ENCODE measurements at places on chromosomes 3 and 15.

- DNase-seq, result no peak
These were observed 68.0 kb upstream of the MNS1 start for GRCh38 chr15:56532721-56533460.

DNA sequence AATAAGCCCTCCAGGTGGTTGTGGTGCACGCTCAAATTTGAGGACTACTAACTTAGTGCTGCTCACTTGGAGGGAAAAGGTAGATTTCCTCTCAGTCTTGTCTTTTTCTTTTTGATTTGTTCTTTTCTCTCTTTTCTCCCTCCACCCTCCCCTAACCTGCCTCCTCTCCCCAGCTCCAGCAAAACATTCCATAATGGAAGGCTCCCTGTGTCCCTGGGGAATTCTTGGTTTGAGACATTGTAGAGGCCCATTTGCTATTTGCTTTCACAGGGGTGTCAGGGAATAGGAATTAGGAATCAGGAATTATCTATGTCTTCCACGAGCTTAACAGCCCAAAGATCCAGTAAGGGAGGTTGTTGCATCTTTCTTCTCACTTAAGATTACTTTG is 136.8 kb upstream of the UMPS start:
- DNase-seq, result no peak

DNA sequence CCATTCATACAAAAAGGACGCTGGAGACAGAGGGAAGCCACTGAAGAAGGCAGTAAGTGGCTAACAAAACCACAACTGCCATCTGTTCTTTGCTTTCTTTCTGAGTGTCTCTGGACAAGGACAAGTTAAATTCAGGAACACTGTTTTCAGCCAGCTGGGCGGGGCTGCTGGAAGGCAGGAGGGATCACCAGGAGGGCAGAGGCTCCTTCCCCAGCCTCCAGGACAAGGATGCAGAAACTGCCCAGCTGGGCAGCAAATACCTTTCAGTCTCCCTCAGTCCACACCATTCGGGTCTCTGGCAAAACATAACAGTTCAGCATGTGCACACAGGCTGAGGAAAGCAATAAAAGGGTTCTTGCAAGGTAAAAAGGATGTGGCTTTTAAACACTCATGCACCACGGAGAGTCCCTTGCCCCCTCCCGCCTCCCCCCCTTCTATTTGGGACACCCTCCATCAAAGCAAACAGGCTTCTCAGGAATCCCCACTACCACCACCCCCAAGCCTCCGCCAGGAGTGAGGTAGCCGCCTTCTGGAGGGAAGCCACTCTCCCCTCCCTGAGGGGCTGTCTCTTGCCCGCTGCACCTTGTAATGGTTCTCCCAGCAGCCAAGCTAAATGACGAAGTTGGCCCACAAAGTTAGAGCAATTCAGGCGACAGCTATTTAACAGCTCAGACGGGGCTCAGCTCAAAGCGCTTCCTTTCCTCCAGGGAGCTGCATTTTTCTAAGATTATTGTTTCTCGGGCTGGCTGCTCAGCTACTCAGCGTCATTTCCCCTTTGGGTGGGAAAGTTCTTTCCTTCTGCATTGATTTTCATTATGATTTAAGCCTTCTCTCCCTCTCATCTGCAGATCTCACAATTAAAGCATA is 3.8 kb downstream of the HEG1 start:
- DNase-seq, result peak; percentile 6

DNA sequence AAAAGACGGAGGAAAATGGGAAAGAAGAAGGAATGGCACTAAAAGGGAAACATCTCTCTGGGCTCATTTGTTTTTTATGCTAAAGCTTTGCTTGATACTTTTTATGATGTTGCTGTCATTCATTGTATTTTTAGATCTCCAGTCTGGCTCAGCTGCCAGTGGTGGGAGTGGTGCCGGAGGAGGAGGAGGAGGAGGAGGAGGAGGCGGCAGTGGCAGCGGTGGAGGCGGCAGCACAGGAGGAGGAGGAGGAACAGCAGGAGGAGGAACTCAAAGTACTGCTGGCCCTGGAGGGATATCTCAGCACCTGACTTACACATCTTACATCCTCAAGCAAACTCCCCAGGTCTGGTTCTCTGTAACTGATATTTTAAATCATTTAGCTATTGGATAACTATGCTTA is 49.6 kb downstream of the MAP6D1 start:
- DNase-seq, result peak; percentile 79

GRCh38 chr3:156554515-156554841 is 439 bp downstream of the SSR3 start:
- DNase-seq, result no peak

DNA sequence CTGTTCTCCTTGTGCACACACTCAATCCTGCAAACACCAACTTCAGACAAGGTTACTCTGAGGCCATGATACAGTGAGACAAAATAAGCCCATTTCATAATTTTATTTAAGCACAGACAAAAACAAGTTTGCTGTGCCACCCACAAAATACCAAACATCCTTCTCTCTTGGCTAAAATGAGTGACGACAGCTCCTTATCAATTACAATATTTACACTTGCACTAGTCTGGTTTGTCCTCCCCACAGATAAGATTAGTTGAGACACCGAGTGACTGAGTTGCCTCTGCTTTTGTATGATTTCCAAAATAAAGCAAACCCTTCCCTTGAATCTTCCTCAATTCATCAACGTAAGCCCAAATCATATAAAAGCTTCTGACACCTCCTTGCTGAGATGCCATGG is 233.5 kb upstream of the ATP10A start:
- no peak for DNase-seq

DNA sequence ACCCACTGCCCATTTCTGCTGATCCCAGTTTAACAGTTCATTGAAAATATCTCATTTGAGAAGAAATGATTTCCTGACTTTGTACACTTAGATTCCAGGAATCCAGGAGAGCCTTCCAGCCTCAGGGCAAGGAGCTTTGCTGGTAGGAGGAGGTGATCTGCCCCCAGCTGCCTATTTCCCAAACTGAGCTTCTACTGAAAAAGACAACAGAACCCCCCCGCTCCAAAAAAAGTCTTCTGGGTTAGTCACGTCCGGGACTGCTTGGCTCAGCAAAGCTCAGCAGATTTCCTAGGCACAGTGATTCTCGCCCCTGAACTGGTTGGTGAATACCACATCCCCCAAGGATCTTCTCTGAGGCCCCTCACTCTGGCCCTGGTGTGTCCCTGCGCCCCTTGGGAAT is 13.1 kb downstream of the SLC6A6 start:
- DNase-seq, result no peak

DNA sequence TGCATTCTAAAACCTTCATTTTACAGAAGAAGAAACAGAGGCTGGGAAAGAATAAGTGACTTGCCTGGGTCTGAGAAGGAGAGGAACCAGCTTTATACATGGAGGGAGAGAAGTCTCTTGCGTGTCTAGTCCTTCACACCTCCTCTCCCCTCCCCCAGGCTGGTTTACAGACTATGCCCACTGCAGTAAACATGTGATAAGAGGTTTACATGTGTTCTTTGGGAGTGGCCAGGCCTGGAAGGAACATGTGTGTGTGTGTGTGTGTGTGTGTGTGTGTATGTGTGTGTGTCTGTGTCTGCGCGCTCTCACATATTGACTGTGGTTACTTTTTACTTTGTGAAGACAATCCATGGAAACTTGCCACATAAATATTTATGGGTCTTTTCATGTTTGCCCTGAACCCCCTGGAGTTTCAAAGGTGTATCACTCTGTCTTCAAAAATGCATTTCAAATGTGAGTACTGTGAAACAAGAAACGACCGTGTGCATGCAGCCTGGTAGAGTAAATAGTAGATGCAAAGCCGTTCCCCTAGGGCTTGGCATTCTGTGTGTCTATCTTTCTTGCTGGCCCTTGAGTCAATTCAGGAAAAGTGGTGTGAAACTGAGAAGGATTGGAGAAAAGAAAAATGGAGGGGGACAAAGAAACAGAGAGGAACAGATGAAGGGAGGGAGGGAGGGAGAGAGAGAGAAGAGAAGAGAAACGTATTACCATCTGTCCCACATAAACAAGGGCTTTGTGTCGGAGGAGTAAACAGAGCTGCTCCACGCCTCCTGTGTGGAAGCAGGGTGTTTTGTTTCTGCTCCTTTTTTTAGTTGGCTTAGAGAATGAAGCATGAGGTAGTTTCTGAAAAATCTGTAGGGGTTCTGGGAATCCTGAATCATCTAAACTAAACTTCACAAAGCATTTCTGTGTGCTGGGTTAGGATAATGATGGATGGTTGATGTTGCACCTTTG is 51.7 kb downstream of the CLDN11 start:
- no peak for DNase-seq

DNA sequence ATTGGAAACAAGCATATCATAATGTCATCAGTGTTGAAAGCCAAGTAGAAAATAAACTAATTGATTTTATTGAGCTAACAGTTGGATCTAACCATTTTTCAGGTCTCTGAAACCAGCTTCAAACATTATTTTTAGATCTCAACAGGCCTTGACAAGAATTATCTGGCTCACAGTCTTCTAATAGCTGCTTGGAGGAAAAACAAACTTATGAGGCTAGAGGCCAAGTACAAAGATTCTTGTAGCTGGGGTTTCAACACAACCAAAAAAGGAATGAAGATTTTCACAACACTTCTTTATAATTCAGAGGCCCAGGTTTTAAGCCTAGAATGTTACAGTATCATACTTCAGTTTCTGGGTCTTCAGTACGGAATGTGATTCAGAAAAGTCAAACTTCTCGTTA is 3.7 kb downstream of the SETMAR start:
- no peak for DNase-seq

- DNase-seq, result no peak
These were observed 806.3 kb upstream of the NECTIN3 start for GRCh38 chr3:110265302-110265701.

DNA sequence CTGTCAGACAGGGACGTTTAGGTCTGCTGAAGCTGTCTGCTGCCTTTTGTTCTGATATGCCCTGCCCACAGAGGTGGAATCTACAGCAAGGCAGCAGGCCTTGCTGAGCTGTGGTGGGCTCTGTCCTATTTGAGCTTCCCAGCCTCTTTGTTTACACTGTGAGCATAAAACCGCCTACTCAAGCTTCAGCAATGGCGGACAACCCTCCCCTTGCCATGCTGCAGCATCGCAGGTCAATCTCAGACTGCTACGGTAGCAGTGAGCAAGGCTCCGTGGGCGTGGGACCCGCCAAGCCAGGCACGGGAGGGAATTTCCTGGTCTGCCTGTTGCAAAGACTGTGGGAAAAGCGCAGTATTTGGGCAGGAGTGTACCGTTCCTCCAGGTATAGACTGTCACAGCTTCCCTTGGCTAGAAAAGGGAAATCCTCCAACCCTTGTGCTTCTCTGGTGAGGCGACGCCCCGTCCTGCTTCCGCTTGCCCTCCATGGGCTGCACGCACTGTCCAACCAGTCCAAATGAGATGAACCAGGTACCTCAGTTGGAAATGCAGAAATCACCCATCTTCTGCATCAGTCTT is 71.4 kb downstream of the SPSB4 start:
- no peak for DNase-seq

DNA sequence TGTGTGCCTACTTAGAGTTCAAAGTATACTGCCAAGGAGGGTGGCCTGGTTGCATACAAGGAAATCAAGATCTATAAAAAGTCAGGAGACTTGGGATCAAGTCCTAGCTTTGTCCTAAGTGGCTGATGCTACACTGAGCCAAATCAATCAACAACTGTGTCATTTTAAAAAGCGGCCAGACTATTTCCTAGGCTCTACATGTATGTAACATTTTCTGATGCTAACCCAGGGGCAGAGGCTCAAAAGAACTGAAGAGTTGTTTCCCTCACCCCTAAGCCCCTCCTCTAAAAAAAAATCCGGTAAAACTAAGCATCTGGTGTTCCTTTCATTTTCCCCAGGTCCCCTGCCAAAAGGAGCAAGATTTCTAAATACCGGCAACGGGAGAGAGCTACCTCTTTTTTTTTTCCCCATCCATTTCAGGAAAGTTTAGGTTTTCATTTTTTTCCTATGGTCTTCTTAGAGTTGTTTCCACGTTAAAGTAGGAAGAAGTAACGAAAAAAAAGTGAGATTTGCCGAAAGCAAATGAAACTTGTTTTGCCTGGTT is 18.8 kb upstream of the CHD2 start:
- no peak for DNase-seq

GRCh38 chr3:61936344-61936937 is 375.1 kb downstream of the PTPRG start:
- no peak for DNase-seq

- DNase-seq, result peak; percentile 44
These were observed 9.1 kb downstream of the MRPS11 start for GRCh38 chr15:88476635-88477060.

DNA sequence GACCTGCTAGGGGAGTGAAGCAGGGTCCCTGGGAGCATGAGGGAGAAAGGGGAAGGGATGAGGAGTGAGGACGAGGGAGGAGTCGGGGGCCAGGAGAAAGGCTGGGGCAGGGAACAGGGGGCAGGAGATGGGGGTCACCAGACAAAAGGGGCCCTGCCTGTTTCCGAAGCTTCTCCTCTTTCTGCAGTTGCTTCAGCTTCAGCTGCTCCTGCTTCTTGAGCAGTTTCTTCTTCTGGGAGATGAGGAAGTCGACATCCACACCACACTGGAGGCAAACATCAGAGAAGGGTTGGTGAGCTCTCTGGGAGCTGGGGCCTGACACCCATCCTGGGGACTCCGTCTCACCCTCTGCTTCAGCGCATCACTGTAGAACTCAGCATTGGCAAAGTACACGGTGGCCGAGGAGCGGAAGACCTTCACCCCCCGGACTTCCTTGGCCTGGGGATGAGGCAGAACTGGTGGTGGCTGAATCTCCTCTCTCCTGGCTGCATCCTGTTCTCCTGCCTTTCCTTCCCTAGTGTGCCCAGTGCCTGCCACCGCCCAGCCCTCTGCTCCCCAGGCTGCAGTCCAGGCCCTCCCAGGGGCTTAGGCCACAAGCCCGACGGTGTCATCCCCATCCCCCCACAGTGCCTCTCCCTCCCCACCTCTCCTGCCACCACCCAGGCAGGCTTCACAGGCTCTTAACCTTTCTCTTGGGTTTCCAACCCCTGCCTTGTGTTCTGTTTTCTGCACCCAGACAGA is 6.8 kb downstream of the SLC26A6 start:
- DNase-seq, result no peak

- DNase-seq, result no peak
These were observed 43.8 kb downstream of the HRH1 start for GRCh38 chr3:11198070-11198469.

DNA sequence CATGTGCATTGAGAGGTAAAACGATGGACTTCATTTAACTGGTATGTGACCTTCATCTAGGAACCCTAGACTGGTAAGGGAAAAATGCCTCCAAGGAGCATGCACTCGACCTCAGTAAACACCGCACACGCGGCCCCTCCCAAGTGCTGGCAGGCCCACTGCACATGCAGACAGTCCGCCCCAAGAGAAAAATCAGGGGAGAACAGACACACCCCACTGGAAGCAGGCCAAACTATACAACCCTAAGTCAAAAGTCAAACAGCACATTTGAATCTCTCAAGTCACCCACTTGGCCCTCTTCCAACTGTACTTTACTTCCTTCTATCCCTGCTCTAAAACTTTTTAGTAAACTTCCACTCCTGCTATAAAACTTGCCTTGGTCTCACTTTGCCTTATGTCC is 250.1 kb upstream of the HES1 start:
- DNase-seq, result no peak

DNA sequence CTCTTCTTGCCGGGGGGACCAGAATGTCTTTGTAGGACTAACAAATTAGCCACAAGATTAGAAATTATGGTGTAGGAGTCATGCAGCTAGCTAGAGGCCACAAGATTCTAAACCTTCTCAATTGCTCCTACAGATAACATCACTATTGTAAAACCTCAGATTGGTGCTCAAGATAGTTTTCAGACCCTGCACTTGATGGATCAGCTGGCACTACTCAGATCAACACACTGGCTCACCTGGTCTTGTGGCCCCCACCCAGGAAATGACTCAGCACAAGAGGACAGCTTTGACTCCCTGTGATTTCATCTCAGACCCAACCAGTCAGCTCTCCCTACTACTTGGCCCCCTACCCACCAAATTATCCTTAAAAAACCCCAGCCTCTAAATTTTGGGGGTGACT is 124.1 kb upstream of the RASGRP1 start:
- no peak for DNase-seq

- DNase-seq, result no peak
These were observed 147.7 kb downstream of the WNT5A start for GRCh38 chr3:55339390-55339789.

All from HL-60 (cell line).